ENCODE measurements at places on chromosomes 7 and 10.

- no peak for DNase-seq
Measured at GRCh38 chr7:41702635-41703371, at the start of gene INHBA. Gene INHBA (minus strand): TSS chr7:41703090. CDS start chr7:41700374, 2,716 bp downstream.

- DNase-seq: no peak
Measured at GRCh38 chr7:141838581-141838980, 2.7 kb downstream of the PRSS37 start.

DNA sequence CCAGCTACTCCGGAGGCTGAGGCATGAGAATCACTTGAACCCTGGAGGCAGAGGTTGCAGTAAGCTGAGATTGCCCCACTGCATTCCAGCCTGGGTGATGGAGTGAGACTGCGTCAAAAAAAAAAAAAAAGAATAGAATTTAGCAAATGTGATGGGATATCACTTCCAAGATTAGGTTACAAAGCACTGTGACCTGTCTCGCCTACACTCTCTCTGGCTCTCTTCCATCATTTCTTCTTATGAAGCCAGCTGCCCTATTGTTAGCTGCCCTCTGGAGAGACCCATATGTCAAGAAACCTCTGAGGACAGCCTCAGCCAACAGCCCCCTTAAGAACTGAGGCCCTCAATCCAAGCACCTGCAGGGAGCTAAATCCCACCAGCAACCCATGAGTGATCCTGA, 28.2 kb downstream of the ARHGAP21 start:
- DNase-seq: no peak

- DNase-seq: no peak
Measured at GRCh38 chr7:88597941-88598425, 161.5 kb upstream of the ZNF804B start.

DNA sequence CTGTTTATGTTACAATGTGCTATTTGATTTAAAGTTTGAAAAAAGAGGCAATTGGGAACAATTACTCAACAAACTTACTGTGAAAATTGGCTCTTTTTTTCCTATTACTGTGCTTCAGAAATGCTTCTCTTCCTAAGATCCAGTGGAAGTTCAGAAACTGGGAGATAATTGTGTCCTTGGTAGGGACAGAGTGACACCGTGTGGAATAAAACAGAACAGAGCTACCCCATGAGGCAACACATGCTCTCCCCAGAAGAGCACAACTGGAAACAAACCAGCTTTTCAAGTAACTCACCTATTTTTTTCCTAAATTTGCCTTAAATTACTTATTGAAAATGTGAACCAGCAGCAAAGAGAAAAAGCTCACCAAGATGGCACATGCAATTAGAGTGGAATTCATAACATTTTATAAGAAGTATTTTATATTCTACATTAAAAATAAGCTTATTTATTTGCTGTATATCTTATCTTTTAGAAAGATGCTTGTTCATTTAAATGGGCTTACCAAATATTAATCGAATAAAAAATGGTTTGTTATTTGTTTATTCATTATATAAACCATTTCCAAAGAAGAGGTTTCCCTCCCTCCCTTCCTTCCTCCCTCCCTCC, 346.1 kb upstream of the ANKRD30A start:
- no peak for DNase-seq

DNA sequence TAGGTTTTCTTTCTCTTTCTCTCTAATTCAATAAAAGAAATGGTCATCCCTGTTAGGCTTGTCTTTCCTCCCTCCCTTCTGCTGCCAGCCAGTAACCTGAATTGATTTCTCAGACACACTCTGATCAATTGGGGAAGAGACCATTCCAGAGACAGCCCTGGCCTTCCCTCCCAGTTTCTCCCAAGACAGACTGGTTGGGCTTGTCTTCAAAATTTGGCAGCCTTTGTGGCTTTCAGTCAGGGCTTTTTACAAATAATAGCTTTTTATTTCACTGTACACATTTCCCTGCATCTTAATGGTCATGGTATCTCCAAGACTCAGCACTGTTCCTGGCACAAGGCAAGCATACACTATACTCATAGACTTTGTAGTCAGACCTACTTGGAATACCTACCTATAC, 33.9 kb downstream of the BCAP29 start:
- DNase-seq: no peak

DNA sequence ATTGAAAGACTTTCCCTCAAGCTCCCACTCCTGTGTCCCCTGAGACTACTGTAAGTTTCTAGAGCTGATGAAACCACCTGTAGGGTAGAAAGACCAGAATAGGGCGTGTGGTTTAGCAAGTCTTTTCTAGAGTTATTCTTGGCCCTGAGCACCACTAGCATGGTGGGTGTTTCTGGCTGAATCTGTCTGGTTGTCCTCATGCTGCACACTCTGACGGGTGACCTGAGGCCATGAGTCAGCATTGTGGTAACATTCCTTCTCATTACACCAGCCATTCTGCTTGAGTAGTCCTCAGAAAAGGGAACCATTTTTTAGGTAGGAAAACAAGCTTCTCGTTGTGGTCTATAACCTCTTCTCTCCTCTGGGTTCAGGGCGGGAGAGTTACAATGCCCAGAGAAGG, 250.3 kb downstream of the SNX13 start:
- DNase-seq: no peak

DNA sequence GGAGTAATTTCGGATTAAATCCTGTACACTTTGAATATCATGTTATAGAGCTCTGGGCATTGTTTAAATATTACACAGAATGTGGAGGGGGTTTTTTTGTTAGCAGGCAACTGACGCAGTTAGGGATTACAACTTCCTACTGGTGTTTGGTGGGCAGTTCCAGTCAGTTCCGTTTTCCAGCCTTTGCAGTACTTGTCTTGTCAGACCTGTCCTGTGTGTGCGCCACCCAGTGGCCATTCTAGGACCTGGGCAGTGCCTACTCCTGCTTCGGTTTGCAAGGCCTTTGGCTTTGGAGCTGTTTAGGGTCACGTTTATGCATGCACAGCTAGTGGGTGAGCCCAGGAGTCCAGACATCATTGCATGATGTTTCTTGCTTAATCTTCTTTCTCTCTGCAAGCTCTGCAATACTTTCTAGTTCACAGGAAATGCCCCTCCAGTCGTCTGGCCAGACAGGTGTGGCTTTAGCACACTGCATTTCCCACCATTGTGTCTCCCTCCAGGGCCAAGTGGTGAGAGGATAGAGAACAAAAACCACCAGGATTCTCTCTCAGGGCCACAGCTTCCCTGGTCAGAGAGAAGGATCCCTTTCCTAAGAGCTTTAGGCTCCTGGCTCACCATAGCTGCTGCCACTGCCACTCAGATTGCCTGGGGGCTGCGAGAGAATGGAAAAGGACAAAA, 96.5 kb upstream of the TARP start:
- DNase-seq: no peak

GRCh38 chr7:81533931-81534330, 235.9 kb downstream of the HGF start:
- no peak for DNase-seq

GRCh38 chr7:157111311-157111710, 27.4 kb upstream of the UBE3C start:
- no peak for DNase-seq

- no peak for DNase-seq
Measured at GRCh38 chr7:155377071-155377837, 79.6 kb downstream of the INSIG1 start.

DNA sequence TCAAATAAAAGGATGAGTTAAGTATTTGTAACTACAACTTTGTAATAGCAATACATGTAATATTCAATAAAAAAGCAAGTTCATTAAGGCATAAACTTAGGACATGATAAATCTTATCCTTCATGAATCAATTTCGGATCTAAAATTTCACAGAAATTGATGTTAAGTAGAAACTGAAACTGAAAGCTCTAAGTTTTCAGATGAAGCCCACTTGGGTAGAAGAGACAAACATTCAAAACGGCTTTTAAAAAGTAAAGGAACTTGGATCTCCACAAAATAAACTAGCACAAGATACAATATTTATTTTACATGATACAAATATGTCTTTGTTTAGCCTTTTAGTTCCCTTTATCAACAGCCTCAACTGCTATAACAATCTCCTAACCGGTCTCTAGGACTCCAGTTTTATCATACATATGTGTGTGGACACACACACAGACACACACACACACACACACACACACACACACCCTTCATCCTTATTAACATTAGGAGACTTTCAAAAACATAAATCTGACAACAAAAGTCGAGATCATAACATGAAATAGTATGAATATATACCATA, 83.7 kb downstream of the USP6NL start:
- DNase-seq: no peak

DNA sequence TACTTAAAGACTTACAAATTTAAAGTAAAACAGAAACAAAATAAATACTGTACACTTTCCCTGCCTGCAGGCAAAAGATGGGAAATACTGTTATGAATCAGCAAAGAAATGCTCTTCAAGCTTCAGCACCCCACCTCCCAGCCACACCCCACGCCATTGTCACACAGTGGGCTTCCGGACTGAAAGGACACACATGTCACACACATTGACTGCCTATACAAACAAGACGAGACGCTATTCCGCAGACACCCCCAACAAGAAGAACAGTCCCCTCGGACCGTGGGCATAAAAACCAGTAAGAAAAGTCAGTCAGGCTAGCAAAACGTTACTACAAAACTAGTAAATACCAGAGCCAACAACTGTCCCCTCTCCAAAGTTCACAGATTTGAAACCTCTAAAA, 22.2 kb upstream of the PARP12 start:
- no peak for DNase-seq

- no peak for DNase-seq
Measured at GRCh38 chr7:44893710-44894234, 8.4 kb upstream of the PURB start.

- DNase-seq: no peak
Measured at GRCh38 chr10:91593834-91594233, 39.0 kb downstream of the PPP1R3C start.

- no peak for DNase-seq
Measured at GRCh38 chr7:30080818-30081217, 52.6 kb downstream of the PLEKHA8 start.

DNA sequence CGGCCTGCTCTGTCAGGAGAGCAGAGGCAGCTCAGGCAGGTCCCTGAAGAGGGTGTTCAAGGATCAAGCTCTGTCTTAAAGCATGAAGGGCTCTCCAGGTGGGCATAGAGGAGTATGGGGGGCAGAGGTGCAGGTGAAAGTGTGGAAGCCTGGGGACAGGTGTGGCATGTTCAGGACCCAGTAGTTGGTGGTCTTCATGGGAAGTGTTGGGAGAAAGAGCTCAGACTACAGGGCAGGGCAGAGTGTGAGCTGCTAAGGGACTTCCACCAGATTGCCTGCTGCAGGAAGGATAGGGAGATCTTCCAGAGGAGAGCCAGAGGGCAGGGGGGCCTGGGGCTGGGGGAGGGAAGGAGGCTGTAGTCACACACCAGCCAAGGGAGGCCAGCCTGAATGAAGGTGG, 156.5 kb upstream of the GDF10 start:
- DNase-seq: no peak

DNA sequence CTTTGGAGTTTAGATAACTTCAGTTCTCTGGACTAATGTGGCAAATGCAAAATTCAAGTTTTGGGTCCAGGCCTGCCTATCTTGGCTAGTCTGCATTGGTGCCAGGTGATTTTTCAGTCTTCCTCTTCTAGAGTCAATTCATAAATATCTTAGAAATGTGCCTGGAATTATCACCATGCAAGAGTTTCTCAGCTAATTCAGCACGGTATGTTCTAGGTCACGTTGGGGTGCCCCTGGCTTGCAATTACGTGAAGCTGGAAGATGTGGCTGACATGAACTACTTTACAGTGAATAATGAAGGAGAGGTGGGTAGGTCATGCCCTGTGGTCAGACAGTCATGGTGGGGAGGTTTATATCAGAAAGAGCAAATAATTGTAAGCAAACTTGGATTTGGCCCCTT, 25.0 kb downstream of the ZDHHC6 start:
- DNase-seq: no peak

DNA sequence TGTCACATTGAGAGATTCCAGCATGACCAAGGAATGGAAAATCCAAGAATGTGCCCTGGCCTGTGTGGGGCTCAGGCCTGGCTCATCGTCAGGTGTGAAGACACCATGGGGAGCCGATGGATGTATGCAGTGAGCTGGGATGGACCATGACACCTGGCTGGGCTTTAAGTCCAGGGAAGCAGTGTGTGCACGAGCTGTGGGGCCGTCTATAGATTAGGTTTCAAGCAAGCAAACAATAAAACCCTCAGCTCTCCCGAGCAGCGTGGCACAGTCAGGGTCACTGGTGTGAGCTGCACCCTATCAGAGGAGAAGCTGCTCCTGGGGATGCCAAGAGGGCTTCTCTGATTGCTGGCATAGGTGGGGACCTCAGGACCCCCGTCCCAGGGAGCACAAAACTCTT, 50.5 kb upstream of the DLG5 start:
- no peak for DNase-seq

DNA sequence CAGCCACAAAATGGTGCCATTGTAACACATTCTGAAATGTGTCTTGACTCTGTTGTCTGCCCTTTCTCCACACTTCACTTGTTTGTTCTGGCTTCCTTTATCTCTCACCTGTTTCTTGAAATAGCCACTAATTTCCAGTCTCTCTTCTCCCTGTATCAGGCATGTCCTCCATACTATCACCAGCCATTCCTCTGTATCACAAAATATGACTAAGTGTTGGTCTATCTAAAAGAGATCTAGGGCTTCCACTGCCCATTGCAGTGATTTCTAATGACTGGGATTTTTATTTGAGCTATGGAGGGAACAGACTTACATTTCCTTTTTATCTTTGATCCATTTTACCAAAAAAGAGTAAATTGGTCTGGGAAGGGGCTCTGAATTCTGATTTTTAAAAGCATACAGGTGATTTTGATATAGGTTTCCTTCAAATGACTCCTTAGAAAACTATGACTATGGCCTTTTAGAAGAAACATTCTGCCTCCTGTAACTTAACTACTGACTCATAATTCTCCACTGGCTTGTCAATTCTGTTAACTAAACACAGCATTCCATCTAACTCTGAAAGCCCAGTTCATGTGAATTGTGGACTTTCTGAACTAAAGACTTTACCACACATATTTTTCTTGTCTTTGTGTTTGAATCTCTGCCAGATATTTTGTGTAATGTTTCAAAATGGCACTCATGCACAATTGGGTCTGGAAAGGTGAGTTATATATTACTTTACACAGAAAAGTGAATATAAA, 1121.4 kb downstream of the XPNPEP1 start:
- DNase-seq: no peak

GRCh38 chr10:124688889-124689670, 55.1 kb downstream of the FAM53B start:
- peak; percentile 74 for DNase-seq

Measured in stimulated activated CD8-positive, alpha-beta memory T cell treated with anti-CD3 and anti-CD28 coated beads, Interleukin-7, amount 100 ng/mL, for 48 hours (primary cell).